ENCODE measurements at places on chromosomes 11 and 22.

GRCh38 chr11:115535781-115536180 lies 31.6 kb upstream of the CADM1 start:
- DNase-seq: no peak
- no peaks in the 10 kb centered on the region for H3K36me3 ChIP-seq
- H3K27ac ChIP-seq: no peak overlapping the region
- no peak overlapping the region for H3K4me3 ChIP-seq

DNA sequence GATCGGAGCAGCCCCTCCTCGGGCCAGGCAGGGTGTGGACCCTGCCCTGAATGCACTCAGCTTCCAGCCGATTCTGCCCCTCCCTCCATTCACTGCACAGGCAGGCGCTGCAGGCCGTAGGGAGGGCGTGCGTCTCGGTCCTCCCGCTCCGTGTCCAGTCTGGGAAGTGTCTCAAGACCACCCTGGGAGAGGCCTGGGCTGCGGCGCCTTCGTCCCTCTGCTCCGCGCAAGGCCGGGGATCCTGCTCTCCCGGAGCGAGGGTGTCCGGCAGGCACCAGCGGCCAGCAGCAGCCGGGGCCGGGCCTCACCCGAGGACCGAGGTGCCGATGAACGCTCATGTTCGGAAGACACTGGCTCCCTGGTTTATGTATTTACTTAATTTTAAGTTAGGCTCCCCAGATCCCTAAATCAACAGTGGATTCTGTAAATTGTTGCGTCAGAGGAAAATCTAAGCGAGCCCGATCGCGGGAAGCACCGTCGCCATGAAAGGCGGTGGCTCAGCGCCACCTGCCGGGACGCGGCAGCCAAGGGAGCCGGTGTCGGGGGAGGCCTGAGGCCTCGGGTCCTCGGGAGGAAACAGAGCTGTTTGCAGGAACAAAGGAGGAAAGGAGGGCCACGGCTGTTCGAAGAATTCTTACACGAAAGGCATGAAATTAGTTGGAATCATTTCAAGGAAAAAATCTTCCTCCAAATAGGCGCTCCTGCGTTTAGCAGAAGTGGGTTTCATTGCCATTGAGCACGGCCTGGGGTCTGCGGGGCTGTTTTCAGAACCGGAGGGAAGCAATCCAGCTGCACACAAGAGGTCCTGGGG lies 195.3 kb downstream of the BRD1 start:
- no peak overlapping the region for H3K4me3 ChIP-seq
- peaks cover 4% of the 10 kb centered on the region for H3K4me1 ChIP-seq
- DNase-seq: peak; percentile 83
- H3K27me3 ChIP-seq: peaks cover 6% of the 10 kb centered on the region

- H3K4me3 ChIP-seq: no peak overlapping the region
- peaks cover 2% of the 10 kb centered on the region for H3K27me3 ChIP-seq
- no peaks in the 10 kb centered on the region for H3K4me1 ChIP-seq
- H3K36me3 ChIP-seq: no peaks in the 10 kb centered on the region
Observed at GRCh38 chr11:126925321-126926093, 75.1 kb downstream of the KIRREL3 start.

DNA sequence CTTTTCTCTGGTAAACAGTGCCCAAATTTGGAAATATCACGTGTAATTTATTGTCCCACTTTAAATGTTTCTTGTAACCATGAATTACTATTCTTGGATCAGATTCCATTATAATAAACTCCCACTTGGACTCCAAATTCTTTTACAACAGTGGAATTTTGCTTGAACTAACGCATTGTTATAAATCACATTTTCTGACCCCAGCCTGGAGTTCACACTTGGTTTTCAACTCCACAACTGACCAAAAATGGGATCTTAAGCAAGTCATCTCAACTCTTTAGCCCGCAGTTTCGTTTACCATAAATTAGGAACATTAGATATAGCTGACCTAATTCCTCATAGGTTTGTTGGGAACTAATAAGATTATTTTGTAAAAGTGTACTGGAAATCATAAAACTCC lies 336.8 kb upstream of the NCAM1 start:
- H3K4me1 ChIP-seq: peaks cover 13% of the 10 kb centered on the region
- DNase-seq: no peak
- no peak overlapping the region for H3K27ac ChIP-seq
- no peak overlapping the region for H3K4me3 ChIP-seq
- no peaks in the 10 kb centered on the region for H3K36me3 ChIP-seq

GRCh38 chr11:33942954-33943353 lies 51.1 kb upstream of the LMO2 start:
- peaks cover 33% of the 10 kb centered on the region for H3K4me1 ChIP-seq
- DNase-seq: no peak
- H3K4me3 ChIP-seq: no peak overlapping the region
- peaks cover 1% of the 10 kb centered on the region for H3K27me3 ChIP-seq
- no peaks in the 10 kb centered on the region for H3K36me3 ChIP-seq

DNA sequence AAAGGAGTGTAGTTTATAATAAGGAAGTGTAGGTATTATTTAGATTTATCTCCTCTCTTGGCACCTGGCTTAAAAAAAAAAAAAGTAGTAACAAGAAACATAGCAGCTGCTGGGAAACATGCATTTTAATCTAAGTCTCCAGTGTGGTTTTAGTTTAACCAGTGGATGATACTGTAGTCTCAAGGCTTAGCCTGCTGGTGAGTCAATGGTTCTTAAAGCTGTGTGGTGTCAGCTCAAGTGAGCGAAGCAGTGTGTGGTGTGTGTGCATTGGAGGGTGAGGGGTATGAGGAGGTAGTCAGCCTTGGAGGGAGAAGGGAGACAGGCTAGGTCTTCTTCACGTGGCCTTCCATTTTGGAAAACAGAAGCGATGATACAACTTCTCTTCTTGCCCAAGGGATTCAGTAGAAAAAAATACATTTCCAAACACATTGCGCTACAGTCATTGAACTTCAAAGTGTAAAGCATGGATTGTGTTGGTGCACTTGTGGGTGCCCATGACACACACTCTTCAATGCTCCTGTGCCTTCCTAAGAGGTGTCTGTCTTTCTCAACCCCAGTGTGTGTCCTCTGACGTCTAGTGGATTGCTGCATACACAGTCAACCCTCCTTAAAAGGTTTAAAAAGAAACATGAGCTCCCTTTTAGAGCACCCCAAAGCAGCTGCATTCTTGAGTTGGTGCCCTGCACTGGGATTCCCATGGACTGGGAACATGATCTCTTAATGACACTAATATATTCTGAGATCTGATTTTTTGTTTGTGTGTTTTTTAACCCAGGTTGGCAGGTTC lies 40.1 kb downstream of the ZBTB16 start:
- H3K4me1 ChIP-seq: peaks cover 2% of the 10 kb centered on the region
- H3K27me3 ChIP-seq: peaks cover 3% of the 10 kb centered on the region
- DNase-seq: no peak

GRCh38 chr22:50012211-50013181 lies at the start of gene IL17REL:
Gene IL17REL (minus strand): TSS chr22:50012765. CDS start chr22:50012646, 119 bp downstream.
- H3K4me3 ChIP-seq: no peak within 1 kb of the TSS
- peaks cover 18% of the 10 kb centered on the region for H3K27me3 ChIP-seq
- peaks cover 3% of the 10 kb centered on the region for H3K4me1 ChIP-seq
- peak; percentile 8 for DNase-seq
- H3K36me3 ChIP-seq: no peaks in the 10 kb centered on the region

DNA sequence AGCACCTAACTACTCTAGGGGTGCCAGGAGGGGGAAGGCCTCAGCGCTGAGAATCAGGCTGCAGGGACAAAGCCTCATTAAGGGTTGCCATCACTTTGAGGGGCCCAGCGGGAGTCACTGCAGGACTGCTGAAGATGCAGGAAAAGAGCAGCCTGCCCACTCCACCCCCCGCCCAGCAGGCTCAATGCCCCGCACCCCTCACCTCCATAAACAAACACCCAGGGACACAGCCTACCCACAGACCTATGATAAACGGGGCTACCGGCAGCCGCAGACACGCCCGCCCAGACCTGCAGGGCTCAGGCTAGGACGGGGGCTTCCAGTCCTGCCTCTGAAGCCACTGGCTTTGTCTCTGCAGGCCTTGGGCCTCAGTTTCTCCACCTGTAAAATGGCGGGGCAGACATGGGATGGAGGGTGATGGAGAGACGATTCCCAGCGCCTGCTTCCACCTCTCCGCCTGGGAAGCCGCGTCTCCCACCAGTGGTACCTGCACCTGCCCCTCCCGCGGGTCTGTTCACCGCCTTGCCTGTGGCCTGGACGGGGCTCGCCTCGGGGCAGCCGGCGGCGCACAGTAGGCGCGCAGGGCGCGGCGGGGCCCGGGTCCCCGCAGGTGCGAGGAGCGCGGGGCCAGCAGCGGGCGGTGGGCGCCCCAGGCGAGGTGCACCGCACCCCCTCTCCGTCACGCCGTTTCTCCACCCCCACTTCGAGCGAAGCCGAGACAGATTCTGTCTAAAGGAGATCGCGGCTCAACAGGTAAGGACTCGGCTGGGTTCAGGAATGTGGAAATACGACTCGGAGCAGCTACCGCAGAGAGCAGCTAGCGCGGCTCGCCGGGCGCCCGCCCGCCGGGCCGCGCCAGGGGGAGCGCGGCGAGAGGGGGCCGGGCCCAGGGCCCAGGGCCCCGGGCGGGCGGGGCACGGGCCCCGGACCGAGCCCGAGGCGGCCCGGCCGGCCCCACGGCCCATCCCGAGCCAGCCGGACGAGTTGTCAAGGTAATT lies 1.5 kb downstream of the WNT7B start:
- no peak for DNase-seq
- no peak overlapping the region for H3K27ac ChIP-seq
- H3K36me3 ChIP-seq: no peaks in the 10 kb centered on the region
- H3K4me3 ChIP-seq: no peak overlapping the region

- no peaks in the 10 kb centered on the region for H3K36me3 ChIP-seq
- peaks cover 3% of the 10 kb centered on the region for H3K27me3 ChIP-seq
- H3K4me1 ChIP-seq: peaks cover 29% of the 10 kb centered on the region
- no peak overlapping the region for H3K27ac ChIP-seq
- no peak for DNase-seq
Observed at GRCh38 chr11:114132944-114133394, 73.5 kb downstream of the ZBTB16 start.

GRCh38 chr22:29751669-29752068 lies 15.1 kb downstream of the ZMAT5 start:
- no peak for DNase-seq
- no peak overlapping the region for H3K27ac ChIP-seq
- H3K36me3 ChIP-seq: peaks cover 16% of the 10 kb centered on the region
- peaks cover 6% of the 10 kb centered on the region for H3K27me3 ChIP-seq
- H3K4me3 ChIP-seq: no peak overlapping the region
- H3K4me1 ChIP-seq: no peaks in the 10 kb centered on the region

DNA sequence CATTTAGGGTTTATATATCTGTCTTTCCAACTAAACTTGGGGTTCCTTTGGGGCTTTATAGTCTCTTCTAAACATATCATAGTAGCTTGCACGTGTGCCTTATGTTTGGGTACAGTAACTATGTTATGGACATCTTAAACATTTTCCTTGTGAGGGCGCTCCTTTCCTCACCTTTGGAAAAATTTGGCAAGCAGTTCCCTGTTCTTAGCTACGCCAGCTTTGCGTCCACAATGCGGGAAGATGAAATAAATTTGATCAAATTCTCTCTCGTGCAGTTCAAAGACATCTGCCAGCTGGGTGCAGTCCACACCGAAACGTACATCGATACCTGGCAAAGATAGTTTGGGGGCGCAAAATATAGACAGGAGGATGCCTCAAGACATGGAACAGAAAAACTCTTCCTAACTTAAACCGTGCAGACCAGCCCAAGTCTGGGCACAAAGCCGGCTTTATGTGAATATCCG lies 548 bp downstream of the FDXACB1 start:
- H3K36me3 ChIP-seq: no peaks in the 10 kb centered on the region
- H3K4me3 ChIP-seq: peak overlapping the region; percentile 96
- DNase-seq: peak; percentile 6
- H3K27ac ChIP-seq: peak overlapping the region; percentile 39

GRCh38 chr11:7994581-7995278 lies 7.6 kb downstream of the EIF3F start:
- peak overlapping the region; percentile 66 for H3K4me3 ChIP-seq
- peak overlapping the region; percentile 26 for H3K27ac ChIP-seq
- H3K36me3 ChIP-seq: peaks cover 59% of the 10 kb centered on the region
- H3K27me3 ChIP-seq: peaks cover 6% of the 10 kb centered on the region

DNA sequence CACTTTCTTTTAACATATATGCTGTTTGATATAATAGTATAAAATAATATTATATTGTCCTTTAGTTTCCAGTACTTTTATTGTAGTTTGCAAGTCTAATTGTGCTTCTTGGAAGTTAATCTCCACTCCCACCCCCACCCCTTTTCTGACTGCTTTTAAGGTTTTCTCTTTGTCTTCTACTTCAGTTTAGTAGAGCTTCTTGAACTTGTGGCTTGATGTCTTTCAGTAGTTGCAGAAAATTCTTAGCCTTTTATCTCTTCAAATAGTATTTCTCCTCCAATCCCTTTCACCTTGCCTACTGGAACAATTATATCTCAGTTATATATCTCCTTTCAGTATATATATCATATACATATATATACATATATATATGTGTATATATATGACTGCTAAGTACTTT lies 56.6 kb downstream of the PARVG start:
- H3K4me3 ChIP-seq: no peak overlapping the region
- no peaks in the 10 kb centered on the region for H3K27me3 ChIP-seq
- no peak overlapping the region for H3K27ac ChIP-seq

GRCh38 chr11:105609832-105610781 lies at the start of gene GRIA4:
Gene GRIA4 (plus strand): TSS chr11:105610073. CDS start chr11:105610998, 925 bp downstream.
- peaks cover 1% of the 10 kb centered on the region for H3K27me3 ChIP-seq
- H3K27ac ChIP-seq: no peak within 1 kb of the TSS
- H3K36me3 ChIP-seq: no peaks in the 10 kb centered on the region
- peaks cover 20% of the 10 kb centered on the region for H3K4me1 ChIP-seq
- peak within 1 kb of the TSS; percentile 84 for H3K4me3 ChIP-seq

DNA sequence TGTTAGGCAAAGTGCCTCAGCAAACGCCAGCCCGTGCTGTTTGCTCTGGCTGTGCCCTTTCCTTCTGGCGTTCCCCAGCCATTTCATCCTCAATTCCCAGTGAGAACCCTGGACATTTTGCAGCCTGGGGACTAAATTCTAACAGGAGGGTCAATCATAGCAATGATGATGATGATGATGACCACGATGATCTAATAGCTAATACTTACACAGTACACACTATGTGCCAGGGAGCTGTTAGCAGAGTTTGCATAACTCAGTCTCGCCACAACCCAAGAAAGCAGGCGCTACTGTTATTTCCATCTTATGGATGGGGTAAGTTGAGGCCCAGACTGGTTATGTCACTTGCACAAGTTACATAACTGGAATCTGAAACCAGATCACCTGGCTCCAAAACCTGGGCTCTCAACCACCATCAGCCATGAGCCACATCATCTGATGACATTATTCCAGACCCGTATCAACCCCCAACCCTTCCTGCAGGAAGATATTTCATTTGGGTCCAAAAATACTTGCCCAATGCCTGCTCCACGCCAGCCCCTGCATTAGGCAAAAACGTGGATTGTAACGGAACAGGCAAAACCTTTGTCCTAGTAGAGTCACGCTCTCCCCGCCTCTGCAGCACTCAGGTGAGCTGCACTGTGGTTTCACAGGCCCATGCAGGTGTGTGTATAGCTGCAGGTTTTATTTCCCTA lies 132.6 kb upstream of the SERPIND1 start:
- no peak overlapping the region for H3K4me3 ChIP-seq
- H3K4me1 ChIP-seq: no peaks in the 10 kb centered on the region
- H3K36me3 ChIP-seq: no peaks in the 10 kb centered on the region

GRCh38 chr22:25929321-25929878 lies 187.4 kb downstream of the MYO18B start:
- no peak overlapping the region for H3K27ac ChIP-seq
- no peaks in the 10 kb centered on the region for H3K27me3 ChIP-seq
- no peaks in the 10 kb centered on the region for H3K4me1 ChIP-seq
- H3K36me3 ChIP-seq: no peaks in the 10 kb centered on the region

- H3K27ac ChIP-seq: no peak overlapping the region
- H3K4me3 ChIP-seq: no peak overlapping the region
Observed at GRCh38 chr11:112922606-112923005, 38.6 kb upstream of the NCAM1 start.
